Caco-2 (cell line): ENCODE measurements at places on chromosomes 1 and 21.

- no peak for DNase-seq
These were observed 12.0 kb downstream of the MDM4 start for GRCh38 chr1:204528241-204528640.

- DNase-seq, result no peak
These were observed 146.2 kb upstream of the ZC3H11B start for GRCh38 chr1:219759095-219759494.

GRCh38 chr1:201282931-201283829, at the start of gene PKP1:
PKP1 (plus strand) TSS chr1:201283506; CDS start chr1:201283703, 197 bp downstream.
- no peak for DNase-seq

GRCh38 chr1:187027253-187027652, 198.5 kb downstream of the PLA2G4A start:
- DNase-seq, result no peak

GRCh38 chr1:66729523-66729922, 22.7 kb upstream of the DYNLT5 start:
- DNase-seq, result no peak

GRCh38 chr1:194014014-194014413, 827.6 kb upstream of the B3GALT2 start:
- DNase-seq, result no peak

DNA sequence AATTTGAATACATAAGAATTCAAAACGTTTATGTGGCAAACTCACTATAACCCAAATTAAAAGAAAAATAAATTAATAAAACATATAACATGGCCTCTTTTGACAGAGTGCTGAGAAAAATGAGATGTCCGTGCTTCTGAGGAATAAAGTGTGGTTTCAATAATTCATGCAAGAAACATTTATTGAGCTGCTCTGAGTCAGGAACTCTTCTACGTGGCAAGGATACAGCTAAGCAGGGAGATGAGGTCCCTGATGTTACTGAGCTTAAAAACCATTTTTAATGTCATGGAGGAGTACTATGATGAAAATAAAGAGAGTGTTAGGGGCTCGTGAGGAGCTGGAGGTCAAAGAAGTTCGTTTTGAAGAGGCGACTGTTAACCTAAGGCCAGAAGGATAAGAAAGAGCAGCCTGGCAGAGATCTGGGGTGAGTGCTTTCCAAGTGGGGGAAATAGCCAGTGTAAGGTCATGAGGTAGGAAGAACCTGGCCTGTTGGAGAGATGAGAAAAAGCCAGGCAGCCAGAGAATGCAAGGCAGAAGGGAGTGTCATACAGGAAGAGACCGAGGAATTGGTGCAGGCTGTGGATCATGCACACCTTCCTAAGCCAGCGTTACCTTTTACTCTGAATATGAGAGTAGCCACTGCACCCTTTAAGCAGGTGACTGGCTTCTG, 182.2 kb upstream of the DUSP10 start:
- DNase-seq, result no peak

- DNase-seq, result no peak
These were observed 227.7 kb downstream of the SMYD3 start for GRCh38 chr1:246279402-246279801.

- DNase-seq, result no peak
These were observed 24.2 kb upstream of the DYNLT5 start for GRCh38 chr1:66728021-66728420.

DNA sequence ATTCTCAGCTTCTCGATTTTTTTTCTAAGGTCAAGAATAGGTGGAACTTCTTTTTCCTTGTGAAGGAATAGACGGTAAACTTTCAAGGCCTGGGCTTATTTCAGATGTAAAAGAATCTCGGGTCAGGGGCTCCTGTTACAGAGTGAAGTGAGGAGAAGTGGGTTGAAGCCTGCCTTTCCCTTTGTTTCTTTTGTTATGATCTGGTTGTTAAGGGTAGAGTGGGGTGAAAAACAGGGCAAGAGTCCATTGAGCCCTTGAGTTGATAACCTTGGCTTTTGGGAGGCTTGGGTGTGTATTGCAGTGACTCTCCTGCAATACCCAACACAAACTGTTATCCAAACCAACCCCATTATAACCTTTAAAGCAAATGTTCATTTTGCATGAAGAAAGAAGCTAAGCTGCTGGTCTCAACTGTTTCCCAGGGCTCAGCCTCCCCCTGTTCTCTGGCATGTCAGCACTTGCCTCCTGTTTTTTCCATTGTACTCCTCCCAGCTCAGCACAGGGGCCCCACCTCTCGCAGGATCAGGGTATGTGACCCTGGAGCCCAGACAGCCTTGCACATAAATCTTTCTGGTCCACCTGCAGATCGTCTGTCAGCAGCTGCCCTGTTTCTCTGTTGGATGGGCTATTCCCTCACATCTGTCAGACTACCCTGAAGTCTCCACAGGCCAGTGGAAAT, 102.4 kb downstream of the CACHD1 start:
- DNase-seq, result no peak
